ENCODE measurements at places on chromosomes 2 and 18.
A peak's percentile ranks its signal among the peaks of the same experiment; 100 is the strongest.

DNA sequence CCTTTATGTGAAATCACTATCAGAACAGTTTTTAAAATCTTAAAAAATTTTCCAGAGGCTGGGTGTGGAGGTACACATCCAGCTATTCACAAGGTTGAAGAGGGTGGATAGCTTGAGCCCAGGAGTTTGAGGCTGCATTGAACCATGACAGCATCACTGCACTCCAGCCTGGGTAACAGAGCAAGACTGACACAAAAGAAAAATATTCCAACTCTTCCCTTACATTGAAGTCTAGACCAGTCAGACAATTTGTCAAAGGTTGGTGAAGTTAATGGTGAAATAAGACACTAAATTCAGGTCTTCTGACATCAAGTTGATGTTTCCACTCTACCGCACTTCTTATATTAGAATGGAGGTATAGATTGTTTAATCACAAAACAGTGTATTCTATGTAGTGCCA lies 52.8 kb downstream of the HYCC2 start:
- no peak for DNase-seq

DNA sequence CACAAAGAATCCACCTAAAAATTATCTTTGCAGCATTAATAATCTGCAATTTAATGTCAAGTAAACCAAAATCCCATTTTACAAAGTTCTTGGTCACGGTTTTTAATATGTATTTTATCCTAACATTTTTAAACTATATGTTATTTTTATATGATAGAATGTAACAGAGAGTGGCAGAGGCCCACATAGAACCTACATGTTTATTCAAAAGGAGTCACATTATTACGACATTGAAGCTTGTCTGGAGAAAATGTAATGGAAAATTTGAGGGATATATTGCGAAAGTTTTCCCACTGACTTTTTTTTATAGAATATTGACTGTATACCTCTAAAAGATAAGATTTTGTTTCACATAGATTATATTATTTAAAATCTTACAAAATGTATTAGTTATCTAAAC lies 89.7 kb upstream of the COL3A1 start:
- DNase-seq = no peak

- DNase-seq = no peak
Measured at GRCh38 chr2:240663546-240664190, 19.0 kb downstream of the AQP12B start.

- no peak for DNase-seq
Measured at GRCh38 chr2:219278655-219279150, 463 bp upstream of the DNAJB2 start.

DNA sequence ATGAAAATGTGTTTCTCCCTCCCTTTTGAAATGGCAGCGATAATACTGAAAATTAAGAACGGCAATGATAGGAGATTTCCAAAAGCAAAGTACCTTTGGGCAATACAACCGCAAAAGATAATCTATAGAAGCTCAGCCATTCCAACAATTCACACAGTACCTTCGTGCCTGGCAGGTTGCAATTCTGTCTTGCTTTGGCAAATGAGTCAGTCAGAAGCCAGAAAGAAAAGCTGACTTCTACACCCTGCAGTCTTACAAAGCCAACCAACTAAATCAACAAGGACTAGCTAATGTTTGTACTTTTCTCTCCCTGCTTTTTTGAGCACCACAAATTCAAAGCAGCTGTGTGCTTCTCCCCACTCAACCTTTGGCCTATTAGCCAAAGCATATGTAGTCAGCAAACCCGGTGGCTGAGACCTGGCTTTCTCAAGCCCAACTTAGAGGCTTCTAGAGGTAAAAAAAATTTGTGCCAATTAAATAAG lies 25.7 kb upstream of the ID2 start:
- DNase-seq = peak; percentile 78

All from HFFc6 (cell line).